ENCODE measurements at places on chromosomes 1 and 21. TPM values are rescaled to one million over a fixed set of nuclear protein-coding genes. Genes with fewer than 3 reads are reported as not detected.

Gene TPTE
- total RNA-seq = not detected

Gene SLC45A3
- total RNA-seq = 37.6 TPM

GRCh38 chr1:63828322-63829044, 54.7 kb downstream of the ROR1 start:
- H3K4me1 ChIP-seq = peaks cover 15% of the 10 kb centered on the region
- no peak overlapping the region for H3K4me3 ChIP-seq
- no peaks in the 10 kb centered on the region for H3K27me3 ChIP-seq
- no peak for DNase-seq
- no peak overlapping the region for H3K27ac ChIP-seq

GRCh38 chr1:98749152-98749756, 87.7 kb downstream of the SNX7 start:
- no peaks in the 10 kb centered on the region for H3K36me3 ChIP-seq
- DNase-seq = peak; percentile 65
- H3K27ac ChIP-seq = no peak overlapping the region
- H3K27me3 ChIP-seq = no peaks in the 10 kb centered on the region

GRCh38 chr1:119254067-119254720, 113.7 kb upstream of the WARS2 start:
- H3K27ac ChIP-seq = peak overlapping the region; percentile 78
- DNase-seq = peak; percentile 90
- H3K27me3 ChIP-seq = no peaks in the 10 kb centered on the region
- peaks cover 38% of the 10 kb centered on the region for H3K4me1 ChIP-seq
- H3K4me3 ChIP-seq = peak overlapping the region; percentile 8

GRCh38 chr1:30569384-30569783, 154.0 kb downstream of the MATN1 start:
- DNase-seq = no peak
- H3K27me3 ChIP-seq = peaks cover 9% of the 10 kb centered on the region
- no peak overlapping the region for H3K27ac ChIP-seq
- no peaks in the 10 kb centered on the region for H3K4me1 ChIP-seq

DNA sequence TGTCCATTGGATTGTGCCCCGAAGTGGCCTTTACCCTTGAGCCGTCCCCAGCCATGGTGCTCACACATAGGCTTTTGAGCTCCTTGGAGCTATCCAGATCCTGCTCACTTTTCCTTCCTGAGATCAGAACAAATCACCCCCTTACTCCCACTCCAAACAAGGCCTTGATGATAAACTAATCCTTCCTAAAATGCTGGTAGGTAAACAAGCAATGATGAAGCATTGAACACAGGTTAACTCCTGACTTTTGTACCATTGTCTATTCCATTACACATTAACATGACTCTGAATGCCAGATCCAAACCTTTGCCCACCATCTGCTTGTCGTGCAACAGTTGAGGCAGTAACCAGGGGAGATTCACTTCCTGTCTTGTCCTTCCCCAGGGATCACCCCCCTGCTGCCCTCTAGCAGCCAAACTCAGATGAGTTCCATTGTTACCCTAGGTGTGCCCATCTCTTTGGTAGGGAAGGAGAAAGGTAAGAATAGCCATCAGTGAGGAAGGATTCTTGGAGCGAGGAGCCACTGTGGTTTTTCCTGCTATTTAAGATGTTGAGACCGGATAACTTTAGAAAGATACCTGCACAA, 79.5 kb upstream of the DNAJC6 start:
- no peak overlapping the region for H3K4me3 ChIP-seq
- no peak for DNase-seq
- H3K36me3 ChIP-seq = peaks cover 16% of the 10 kb centered on the region
- no peaks in the 10 kb centered on the region for H3K27me3 ChIP-seq

DNA sequence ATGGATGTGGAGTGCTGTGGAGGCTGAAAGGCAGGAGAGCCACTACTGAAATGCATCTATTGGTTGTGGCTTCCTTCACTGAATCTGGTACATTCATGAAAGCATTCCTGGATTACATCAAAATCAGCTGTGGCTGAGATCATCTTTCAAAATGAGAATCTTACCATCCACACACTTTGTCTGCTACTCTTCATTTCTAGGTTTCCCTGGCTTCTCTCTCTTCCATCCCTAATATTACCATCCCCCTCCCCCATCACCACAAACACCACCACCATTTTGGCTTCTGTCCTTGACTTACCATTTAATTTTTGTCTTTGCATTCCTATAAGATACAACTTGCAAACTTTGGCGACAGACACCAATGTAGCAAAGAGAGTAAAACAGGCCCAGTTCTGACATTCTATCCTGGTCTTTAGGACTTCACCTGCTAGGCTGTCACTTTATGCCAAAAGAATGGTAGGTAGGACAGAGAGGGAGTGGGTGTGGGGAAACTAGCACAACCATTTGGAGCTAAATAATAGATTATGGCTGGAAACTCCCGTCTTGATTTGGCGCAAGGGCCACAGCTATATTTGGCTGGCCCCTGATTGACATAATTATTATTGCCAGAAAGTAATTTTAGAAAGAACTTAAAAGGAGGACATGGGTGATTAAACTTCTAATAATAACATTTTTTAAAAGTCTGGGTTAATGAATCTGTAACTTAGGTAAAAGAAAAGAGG, 15.1 kb upstream of the DUSP10 start:
- no peaks in the 10 kb centered on the region for H3K4me1 ChIP-seq
- no peak overlapping the region for H3K4me3 ChIP-seq
- H3K27me3 ChIP-seq = no peaks in the 10 kb centered on the region
- no peaks in the 10 kb centered on the region for H3K36me3 ChIP-seq

DNA sequence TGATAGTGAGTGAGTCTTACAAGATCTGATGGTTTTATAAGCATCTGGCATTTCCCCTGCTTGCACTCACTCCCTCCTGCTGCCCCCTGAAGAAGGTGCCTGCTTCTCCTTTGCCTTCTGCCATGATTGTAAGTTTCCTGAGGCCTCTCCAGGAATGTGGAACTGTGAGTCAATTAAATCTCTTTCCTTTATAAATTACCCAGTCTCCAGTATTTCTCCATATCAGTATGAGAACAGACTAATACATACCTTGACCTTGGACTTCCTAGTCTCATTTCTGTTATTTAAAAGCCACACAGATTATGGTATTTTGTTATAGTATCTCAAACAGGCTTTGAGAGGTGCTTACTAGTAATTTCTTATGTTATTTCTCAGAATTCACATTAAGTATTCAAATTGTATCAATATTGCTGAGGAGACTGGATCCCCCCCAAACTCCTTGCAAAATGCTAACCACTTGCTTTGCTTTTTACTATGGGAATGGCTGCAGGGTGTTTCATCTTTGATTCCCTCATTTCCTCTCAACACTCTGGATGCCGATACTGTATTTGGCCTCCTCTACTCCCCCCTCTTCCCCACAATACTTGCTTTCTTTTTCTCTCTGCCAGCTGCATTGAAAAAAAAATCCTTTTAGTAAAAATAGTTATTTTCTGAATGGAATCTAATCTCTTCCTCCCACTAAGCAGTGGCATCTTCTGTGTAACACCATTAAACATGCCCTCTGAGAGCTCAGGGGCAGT, 96.9 kb upstream of the WLS start:
- no peak overlapping the region for H3K4me3 ChIP-seq
- no peak overlapping the region for H3K27ac ChIP-seq
- H3K27me3 ChIP-seq = no peaks in the 10 kb centered on the region

GRCh38 chr1:174746024-174746808, 253.5 kb upstream of the CACYBP start:
- H3K4me1 ChIP-seq = no peaks in the 10 kb centered on the region
- no peaks in the 10 kb centered on the region for H3K27me3 ChIP-seq
- H3K36me3 ChIP-seq = no peaks in the 10 kb centered on the region
- H3K27ac ChIP-seq = no peak overlapping the region

GRCh38 chr21:14857529-14857928, 207.3 kb downstream of the NRIP1 start:
- H3K4me1 ChIP-seq = no peaks in the 10 kb centered on the region
- no peak overlapping the region for H3K4me3 ChIP-seq
- DNase-seq = no peak
- H3K27ac ChIP-seq = no peak overlapping the region
- no peaks in the 10 kb centered on the region for H3K27me3 ChIP-seq

GRCh38 chr1:210571356-210572284, 242.9 kb downstream of the HHAT start:
- H3K4me1 ChIP-seq = no peaks in the 10 kb centered on the region
- H3K27me3 ChIP-seq = peaks cover 21% of the 10 kb centered on the region
- no peak overlapping the region for H3K27ac ChIP-seq
- no peak overlapping the region for H3K4me3 ChIP-seq
- DNase-seq = no peak

DNA sequence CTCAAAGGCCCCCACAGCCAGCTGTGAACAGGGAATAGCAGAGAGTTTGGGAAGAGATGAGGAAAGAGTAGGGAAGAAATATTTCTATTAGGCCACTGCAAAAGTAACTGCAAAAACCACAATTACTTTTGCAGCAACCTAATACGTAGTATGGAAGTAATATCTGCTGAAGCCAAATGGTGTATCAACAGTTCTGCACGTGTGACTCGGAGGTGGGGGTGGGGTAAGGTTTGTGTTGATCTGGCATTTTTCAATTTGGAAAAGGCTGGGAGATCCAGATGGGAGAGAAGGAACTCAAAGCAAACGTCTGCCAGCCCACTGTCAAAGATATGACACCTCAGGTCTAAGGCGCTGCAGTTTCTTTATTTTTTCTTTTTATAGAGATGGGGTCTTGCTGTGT, 11.1 kb upstream of the ZNF436 start:
- H3K27me3 ChIP-seq = no peaks in the 10 kb centered on the region
- DNase-seq = no peak
- H3K4me3 ChIP-seq = no peak overlapping the region
- no peaks in the 10 kb centered on the region for H3K36me3 ChIP-seq
